Spinal cord (tissue), 10 donors: ENCODE measurements at places on chromosomes 2 and 18. TPM values are rescaled to one million over a fixed set of nuclear protein-coding genes. Genes with fewer than 3 reads are reported as not detected.

Gene RTP5
- 5.3 TPM for total RNA-seq

DNA sequence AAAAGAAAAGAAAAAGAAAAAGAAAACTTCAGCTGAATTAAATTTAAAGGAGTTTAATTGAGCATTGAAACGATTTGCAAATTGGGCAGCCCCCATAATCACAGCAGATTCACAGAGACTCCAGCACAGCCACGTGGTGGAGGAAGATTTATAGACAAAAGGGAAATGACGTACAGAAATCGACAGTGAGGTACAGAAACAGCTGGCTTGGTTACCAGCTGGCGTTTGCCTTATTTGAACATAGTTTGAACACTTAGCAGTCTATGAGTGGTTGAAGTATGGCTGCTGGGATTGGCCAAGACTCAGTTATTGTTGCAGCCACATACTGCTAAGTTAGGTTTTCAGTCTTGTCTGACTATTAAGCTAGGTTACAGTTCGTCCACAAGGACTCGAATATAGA, 312.2 kb upstream of the SLC14A2 start:
- H3K36me3 ChIP-seq: no peaks in the 10 kb centered on the region
- H3K27me3 ChIP-seq: no peaks in the 10 kb centered on the region
- H3K27ac ChIP-seq: no peak overlapping the region

DNA sequence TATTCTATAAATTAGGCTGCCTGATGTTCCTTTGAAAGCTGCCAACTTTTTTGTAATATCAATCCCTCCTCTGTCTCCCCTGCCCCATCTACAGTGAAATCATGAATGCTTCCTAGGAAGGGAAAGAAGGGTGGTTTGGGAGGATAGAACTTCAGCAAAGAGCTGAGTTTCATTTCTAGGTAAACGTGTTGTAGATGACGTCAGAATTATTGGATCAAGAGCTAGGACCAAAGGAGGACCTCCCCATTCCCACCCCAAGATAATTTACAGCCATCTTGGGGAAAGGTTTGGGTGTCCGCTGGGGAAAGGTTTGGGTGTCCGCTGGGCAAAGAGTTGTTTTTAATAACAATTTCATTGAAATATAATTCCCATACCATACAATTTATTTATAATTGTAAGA, 11.2 kb upstream of the ANKRD53 start:
- H3K4me1 ChIP-seq: peaks cover 10% of the 10 kb centered on the region
- no peak overlapping the region for H3K4me3 ChIP-seq
- H3K36me3 ChIP-seq: no peaks in the 10 kb centered on the region
- no peak overlapping the region for H3K27ac ChIP-seq

Gene CACNB4
- total RNA-seq: 62.9 TPM

DNA sequence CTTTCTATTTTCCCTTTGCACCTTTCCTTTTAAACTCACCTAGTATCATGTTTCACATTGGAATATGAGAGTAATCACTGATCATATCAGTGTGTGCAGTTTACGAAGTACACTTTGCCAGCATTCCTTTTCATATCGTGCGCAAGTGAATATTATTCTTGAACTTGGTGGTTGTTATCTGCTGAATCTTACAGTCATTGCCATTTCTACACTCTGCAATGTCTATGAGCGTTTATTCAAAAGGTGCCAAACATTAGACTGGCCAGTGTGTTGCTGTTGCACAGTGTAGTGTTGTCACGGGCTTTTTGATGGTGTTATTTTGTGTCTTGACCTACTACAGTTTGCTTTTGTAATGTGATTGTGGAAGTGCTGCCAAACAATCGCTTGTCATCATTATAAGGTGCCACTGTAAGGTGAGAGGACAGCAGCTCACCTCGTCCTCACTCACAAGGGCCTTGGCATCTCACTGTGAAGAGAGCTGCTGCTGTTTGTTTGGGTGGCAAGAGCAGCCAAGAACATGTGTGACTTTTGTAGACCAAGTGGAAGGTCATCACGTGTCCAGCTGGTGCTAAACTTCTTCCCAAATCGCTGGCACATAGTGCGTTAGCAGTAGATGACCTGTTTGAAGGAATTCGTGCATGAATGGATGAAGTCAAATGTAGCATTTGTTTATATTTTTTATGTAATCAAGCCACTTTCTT, 113.3 kb downstream of the MYO1B start:
- H3K36me3 ChIP-seq: no peaks in the 10 kb centered on the region
- no peaks in the 10 kb centered on the region for H3K27me3 ChIP-seq

Gene ITGB6
- total RNA-seq: 1.4 TPM

Gene HPCAL1
- total RNA-seq: 43.8 TPM

DNA sequence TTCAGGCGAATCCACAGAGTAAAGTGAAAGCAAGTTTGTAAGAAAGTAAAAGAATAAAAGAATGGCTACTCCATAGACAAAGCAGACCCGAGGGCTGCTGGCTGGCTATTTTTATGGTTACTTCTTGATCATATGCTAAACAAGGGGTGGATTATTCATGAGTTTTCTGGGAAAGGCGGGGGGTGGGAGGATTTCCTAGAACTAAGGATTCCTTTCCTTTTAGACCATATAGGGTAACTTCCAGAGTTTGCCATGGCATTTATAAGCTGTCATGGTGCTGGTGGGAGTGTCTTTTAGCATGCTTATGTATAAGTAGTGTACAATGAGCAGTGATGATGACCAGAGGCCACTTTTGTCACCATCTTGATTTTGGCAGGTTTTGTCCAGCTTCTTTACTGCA, 59.8 kb downstream of the SLC4A3 start:
- H3K27ac ChIP-seq: no peak overlapping the region
- no peak for DNase-seq
- peaks cover 3% of the 10 kb centered on the region for H3K27me3 ChIP-seq
- H3K36me3 ChIP-seq: no peaks in the 10 kb centered on the region

GRCh38 chr18:55447672-55448018, 140.3 kb downstream of the TCF4 start:
- no peak overlapping the region for H3K27ac ChIP-seq
- peaks cover 5% of the 10 kb centered on the region for H3K4me1 ChIP-seq
- no peak for DNase-seq

GRCh38 chr2:86140969-86141392, 34.9 kb downstream of the PTCD3 start:
- H3K27me3 ChIP-seq: no peaks in the 10 kb centered on the region
- peaks cover 47% of the 10 kb centered on the region for H3K36me3 ChIP-seq
- no peak for DNase-seq
- no peak overlapping the region for H3K27ac ChIP-seq
- H3K4me1 ChIP-seq: no peaks in the 10 kb centered on the region

Gene ASIC4
- total RNA-seq: 8.2 TPM

- no peaks in the 10 kb centered on the region for H3K27me3 ChIP-seq
- no peak overlapping the region for H3K27ac ChIP-seq
- H3K4me1 ChIP-seq: no peaks in the 10 kb centered on the region
- DNase-seq: no peak
- no peak overlapping the region for H3K4me3 ChIP-seq
Observed at GRCh38 chr2:211204456-211204855, 648.1 kb downstream of the CPS1 start.

Gene EHD3
- total RNA-seq: 27.0 TPM

DNA sequence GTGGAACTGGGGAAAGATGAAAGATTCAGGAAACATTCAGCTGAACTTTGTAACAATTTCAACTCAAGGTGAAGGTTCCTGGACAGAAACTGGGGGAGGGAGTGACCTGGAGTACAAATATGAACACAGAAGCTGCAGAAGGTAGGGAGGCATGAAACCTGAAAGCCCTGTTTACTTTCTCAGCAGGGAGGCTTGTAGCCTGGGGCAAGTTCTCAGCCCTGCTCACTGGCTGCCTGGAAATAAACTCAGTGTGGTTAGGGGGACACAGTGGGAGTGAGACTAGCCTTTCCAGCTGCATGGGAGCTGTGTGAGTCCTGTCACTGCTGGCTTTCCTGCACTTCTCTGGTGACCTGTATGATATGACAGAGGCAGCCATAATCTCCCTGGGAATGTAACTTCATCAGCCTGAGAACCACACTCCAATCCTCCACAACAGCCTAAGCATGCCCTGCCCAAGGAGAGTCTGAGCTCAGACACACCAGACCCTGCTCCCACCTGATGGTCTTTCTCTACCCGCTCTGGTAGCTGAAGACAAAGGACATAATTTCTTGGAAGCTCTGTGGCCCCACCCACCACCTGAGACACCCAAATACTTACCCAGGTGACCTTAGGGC, 77.0 kb downstream of the ZSWIM2 start:
- H3K27me3 ChIP-seq: no peaks in the 10 kb centered on the region
- no peaks in the 10 kb centered on the region for H3K4me1 ChIP-seq
- no peak overlapping the region for H3K27ac ChIP-seq
- H3K4me3 ChIP-seq: no peak overlapping the region
- no peaks in the 10 kb centered on the region for H3K36me3 ChIP-seq

Gene CD28
- total RNA-seq: 3.7 TPM

GRCh38 chr18:74977041-74977440, 231.9 kb downstream of the PTGR3 start:
- H3K4me1 ChIP-seq: no peaks in the 10 kb centered on the region
- H3K27ac ChIP-seq: no peak overlapping the region
- no peak for DNase-seq
- H3K4me3 ChIP-seq: no peak overlapping the region
- H3K36me3 ChIP-seq: no peaks in the 10 kb centered on the region
- no peaks in the 10 kb centered on the region for H3K27me3 ChIP-seq

Gene CFC1
- 3.3 TPM for total RNA-seq

Gene WDCP
- 14.7 TPM for total RNA-seq

DNA sequence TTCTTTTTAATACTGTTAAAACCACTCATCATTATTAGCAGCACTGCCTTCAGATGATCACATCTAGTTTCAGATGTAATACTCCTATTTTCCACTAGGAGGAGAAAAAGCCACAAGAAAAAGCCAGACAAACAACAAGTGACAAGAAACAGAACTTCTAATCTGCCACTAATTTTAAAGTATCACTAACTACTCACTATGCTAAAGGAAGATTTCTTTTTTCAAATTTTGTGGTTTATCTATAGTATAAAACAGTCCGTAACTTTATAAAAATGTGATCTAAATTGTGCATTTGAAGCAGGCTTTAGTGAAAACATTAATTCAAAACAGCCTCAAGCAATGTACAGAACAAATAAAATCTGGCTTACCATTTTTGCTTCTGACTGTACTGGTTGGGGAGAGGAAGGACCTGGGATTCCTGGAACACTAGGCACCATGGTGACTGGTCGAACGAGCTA, 56.8 kb downstream of the ATF2 start:
- no peak overlapping the region for H3K27ac ChIP-seq
- peak; percentile 47 for DNase-seq
- no peaks in the 10 kb centered on the region for H3K4me1 ChIP-seq
- H3K4me3 ChIP-seq: no peak overlapping the region
- no peaks in the 10 kb centered on the region for H3K27me3 ChIP-seq

Gene OTOS
- total RNA-seq: 0.55 TPM

- H3K27me3 ChIP-seq: no peaks in the 10 kb centered on the region
- H3K4me3 ChIP-seq: no peak overlapping the region
- no peak overlapping the region for H3K27ac ChIP-seq
- DNase-seq: peak; percentile 45
- no peaks in the 10 kb centered on the region for H3K36me3 ChIP-seq
Observed at GRCh38 chr2:209556354-209556961, 132.6 kb downstream of the MAP2 start.
